Hematopoietic multipotent progenitor cell treated with erythropoietin and hydrocortisone succinate and interleukin-3 and kit ligand, for 6 days (in vitro differentiated cells): ENCODE measurements at places on chromosomes 1 and 21.

DNA sequence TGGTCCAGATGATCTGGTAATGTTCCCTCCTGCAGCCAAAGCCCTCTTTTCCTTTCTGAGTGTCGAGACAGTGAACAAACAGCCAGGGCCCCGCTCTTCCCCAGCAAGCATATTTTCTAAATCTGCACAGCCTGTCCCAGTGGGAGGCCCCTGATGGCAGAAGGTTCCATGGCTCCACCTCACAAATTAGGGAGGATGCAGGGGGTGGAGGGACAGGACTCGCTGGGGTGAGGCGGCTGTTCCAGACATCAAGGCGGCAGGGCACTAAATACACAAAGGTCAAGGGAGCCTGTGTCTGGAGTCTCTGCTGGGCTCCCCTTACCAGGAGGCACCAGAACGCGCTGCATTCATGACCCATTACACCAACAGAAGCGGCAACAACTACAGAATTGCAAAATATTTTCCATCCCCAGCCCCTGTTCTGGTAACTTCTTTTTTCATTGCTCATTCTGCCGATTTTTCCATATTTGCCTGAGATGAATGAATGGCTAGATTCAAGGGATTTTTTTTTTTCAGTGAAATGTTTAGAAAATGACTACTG lies 27.0 kb upstream of the PRELP start:
- DNase-seq = no peak

GRCh38 chr1:214005708-214006107 lies 17.9 kb downstream of the PROX1 start:
- no peak for DNase-seq

DNA sequence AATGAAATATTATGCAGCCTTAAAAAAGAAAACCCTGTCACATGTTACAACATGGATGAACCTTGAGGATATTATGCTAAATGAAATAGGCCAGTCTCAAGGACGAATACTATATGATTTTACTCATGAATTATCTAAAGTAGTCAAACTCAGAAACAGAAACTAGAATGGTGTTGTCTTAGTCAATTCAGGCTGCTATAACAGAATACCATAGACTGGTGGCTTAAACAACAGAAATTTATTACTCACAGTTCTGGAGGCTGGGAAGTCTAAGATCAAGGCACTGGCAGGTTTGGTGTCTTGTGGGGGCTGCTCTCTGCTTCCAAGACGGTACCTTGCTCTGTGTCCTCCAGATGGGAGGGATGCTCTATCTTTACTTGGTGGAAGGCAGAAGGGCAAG lies 113.8 kb upstream of the DNAH14 start:
- DNase-seq = no peak

GRCh38 chr1:3911981-3912808 lies 12.1 kb upstream of the C1orf174 start:
- DNase-seq = no peak

- peak; percentile 61 for DNase-seq
Measured at GRCh38 chr1:3610527-3611169, 660 bp downstream of the MEGF6 start.

DNA sequence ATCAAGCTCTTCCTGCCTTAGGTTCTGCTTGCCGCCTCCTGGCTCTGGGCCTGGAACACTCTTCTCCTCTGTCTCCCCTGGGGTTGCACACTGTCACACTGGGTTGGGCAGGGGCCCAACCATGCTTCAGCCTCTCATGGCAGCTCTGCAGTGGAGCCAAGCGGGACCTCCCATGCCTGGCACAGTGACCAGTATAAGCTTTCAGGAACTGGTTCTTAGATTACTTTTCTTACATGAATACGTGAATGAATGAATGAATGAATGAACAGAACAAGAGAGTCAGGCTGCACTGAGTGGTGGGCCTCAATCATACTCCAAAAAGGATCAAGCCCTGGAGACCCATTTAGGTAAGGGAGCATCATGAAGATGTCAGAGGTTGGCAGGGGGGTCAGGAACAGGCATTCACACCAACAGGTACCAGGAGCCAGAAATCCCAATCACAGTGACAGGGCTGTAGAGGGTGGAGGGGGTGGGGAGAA lies 30.8 kb upstream of the TMEM125 start:
- no peak for DNase-seq

DNA sequence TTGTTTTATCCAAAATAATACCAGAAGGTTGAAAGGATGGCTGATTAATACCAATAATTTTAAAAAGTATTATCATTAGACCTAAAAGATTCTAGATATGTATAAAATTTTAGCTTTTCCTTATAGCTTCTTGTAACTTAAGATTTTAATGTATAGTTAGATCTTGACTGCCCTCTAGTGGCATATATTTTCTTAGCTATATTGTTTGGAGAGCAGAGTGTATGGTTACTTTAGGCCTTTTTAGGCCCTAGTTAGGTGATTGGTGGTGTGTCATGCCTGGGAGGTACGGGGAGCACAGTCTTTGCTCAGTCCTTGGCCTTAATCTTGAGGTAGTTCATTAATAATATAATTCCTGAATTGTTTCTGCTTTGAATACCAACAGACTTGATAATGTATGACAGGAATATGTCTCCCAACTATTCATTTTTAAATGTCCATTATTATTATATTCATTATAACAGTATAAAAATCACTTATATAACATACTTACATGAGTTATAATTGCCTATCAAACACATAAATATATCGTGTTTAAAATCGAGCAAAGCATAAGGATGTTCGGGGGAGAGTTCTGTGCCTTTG lies 328.4 kb downstream of the ZP4 start:
- DNase-seq = peak; percentile 92
